ENCODE measurements at places on chromosomes 6 and 20.

DNA sequence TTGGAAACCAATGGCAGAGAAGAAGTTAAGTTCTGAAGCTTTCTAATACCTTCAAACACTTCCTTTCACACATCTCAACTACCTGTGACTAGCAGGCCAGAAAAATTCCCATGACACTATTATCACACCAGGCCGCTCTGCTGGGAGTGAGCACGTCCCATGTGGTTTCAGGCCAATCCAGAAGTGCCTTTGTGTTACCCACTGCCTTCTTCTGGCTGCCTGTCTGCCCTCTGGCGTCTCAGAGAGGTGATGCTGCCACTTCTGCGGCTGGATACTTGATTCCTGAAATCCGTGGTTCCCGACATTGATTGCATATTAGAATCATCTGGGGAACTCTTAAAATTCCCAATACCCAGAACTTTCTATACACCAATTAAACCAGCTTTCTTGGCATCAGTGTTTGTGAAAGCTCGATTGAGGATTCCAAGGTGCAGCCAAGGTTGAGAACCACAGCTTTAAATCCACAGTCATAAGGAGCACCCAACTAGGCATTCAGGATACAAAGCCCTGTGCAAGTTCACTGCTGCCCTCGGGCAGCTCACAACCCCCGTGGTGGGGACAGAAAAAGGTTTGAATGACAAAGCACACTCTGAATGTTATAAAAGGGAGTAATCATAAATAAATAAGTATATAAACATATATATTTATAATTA lies 65.6 kb downstream of the STMND1 start:
- no peak for DNase-seq

GRCh38 chr20:25220021-25220730 lies 24.7 kb downstream of the ENTPD6 start:
- no peak for DNase-seq

- DNase-seq = no peak
Measured at GRCh38 chr20:53574819-53575218, 18.8 kb downstream of the ZNF217 start.

DNA sequence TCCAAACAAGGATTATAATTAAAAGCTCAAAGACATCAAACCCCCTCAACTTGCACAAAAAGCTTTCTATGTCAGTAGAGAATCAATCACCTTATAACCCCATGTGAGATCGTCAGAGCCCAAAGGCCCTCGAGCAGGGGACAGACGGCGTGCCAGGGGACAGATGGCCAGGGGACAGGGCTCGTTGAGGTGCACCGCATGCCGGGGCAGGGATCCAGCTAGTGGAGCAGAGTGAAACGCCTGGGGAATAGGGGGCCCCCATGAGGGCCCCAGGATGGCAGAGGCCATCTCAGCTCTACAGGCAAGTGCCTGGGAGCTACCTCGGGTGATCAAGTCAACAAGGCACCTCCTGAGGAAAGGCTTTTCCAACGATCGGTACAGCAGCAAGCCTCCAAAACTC lies 28.6 kb downstream of the DIDO1 start:
- no peak for DNase-seq

GRCh38 chr20:62452475-62453095 lies 23.2 kb downstream of the GATA5 start:
- DNase-seq = no peak

GRCh38 chr6:2920671-2921112 lies 17.6 kb upstream of the SERPINB9 start:
- DNase-seq = no peak

DNA sequence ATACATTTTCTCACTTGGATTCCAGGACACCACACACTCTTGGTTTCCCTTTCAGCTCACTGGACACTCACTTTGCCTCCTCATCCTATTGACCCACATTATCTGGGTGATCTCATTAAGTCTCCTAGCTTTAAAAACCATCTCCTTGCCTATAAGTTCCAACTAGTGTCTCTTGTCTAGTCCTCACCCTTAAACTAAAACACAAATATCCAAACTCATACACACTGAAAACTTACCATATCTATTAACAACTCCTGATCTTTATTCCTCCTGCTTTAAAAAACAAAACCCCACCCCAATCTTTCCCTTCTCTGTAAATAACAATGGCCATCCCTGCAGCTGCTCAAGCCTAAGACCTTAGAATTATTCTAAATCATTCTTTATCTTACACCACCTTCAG lies 3.5 kb upstream of the SMIM28 start:
- DNase-seq = no peak
